ENCODE measurements at places on chromosomes 11 and 22. TPM values are rescaled to one million over a fixed set of nuclear protein-coding genes. Genes with fewer than 3 reads are reported as not detected.

The PKNOX2 gene
- 2.6 TPM for total RNA-seq

The OR52I1 gene
- not detected for total RNA-seq

The CSF2RB gene
- total RNA-seq: under 0.01 TPM

The DCDC1 gene
- total RNA-seq: 0.08 TPM

The DEPDC7 gene
- 4.7 TPM for total RNA-seq

The USP2 gene
- total RNA-seq: 0.26 TPM

The PANX3 gene
- not detected for total RNA-seq

The CFAP68 gene
- total RNA-seq: 19.8 TPM

The MYBPC3 gene
- total RNA-seq: not detected

The GGT5 gene
- total RNA-seq: 32.3 TPM

The TESMIN gene
- total RNA-seq: 1.3 TPM

The CDON gene
- total RNA-seq: 12.1 TPM

The PKDREJ gene
- total RNA-seq: not detected

The NAGA gene
- 32.9 TPM for total RNA-seq

The TEX12 gene
- total RNA-seq: not detected

The MAPK8IP2 gene
- 0.24 TPM for total RNA-seq

The EFEMP2 gene
- total RNA-seq: 127 TPM

The NXPE2 gene
- total RNA-seq: not detected

The TMEM45B gene
- total RNA-seq: not detected

The FGF4 gene
- not detected for total RNA-seq

The CD6 gene
- not detected for total RNA-seq

The MAFF gene
- total RNA-seq: 34.0 TPM

The TREH gene
- total RNA-seq: not detected

The CASP5 gene
- total RNA-seq: not detected

The MADD gene
- 33.1 TPM for total RNA-seq

The RNH1 gene
- 211 TPM for total RNA-seq

The CRYBB1 gene
- total RNA-seq: not detected

The MRGPRX4 gene
- not detected for total RNA-seq

The MIAT gene
- 0.39 TPM for total RNA-seq

The OR2AG1 gene
- total RNA-seq: not detected

The PELI3 gene
- total RNA-seq: 10.0 TPM

The PAAF1 gene
- total RNA-seq: 12.7 TPM

The TAF10 gene
- total RNA-seq: 51.3 TPM

The MUC5AC gene
- total RNA-seq: not detected

The HTR3A gene
- total RNA-seq: not detected

The SERPIND1 gene
- total RNA-seq: not detected

The ALX4 gene
- not detected for total RNA-seq

The GATD1 gene
- total RNA-seq: 24.4 TPM

All from epithelial cell of alveolus of lung (primary cell).